ENCODE measurements at places on chromosomes 3 and 15. TPM values are rescaled to one million over a fixed set of nuclear protein-coding genes. Genes with fewer than 3 reads are reported as not detected.

GRCh38 chr15:83904107-83905040 is 250.5 kb downstream of the ADAMTSL3 start:
- no peak for DNase-seq

- DNase-seq, result no peak
Measured at GRCh38 chr3:4351872-4352271, 48.7 kb downstream of the SETMAR start.

- DNase-seq, result no peak
Measured at GRCh38 chr3:158916111-158916510, 114.3 kb downstream of the MFSD1 start.

- DNase-seq, result no peak
Measured at GRCh38 chr3:119483101-119483500, 14.3 kb downstream of the POGLUT1 start.

DNA sequence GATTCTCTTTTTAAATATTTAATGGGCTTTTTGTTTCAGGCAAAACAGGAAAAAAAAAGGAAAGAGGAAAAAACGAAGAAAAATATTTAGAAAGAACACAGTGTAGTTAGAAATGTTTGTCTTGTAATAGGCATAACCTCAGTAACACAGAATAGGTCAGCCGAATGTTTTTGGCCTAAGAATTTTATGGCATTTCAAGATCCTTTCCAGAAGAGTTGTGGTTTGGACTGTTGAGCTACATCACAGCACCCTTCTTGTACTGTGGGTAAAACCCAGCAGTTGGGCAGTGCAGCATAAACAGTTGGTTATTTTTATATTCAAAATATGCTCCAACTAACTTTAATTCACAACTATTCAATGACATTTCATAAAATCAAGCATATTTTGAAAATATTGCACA is 474.4 kb upstream of the AGTR1 start:
- no peak for DNase-seq

Gene PCNP
- total RNA-seq, result 186 TPM

Gene HTR3E
- not detected for total RNA-seq
